ENCODE measurements at places on chromosomes 2 and 18.

GRCh38 chr2:55054106-55054875 lies 4.0 kb upstream of the RTN4 start:
- no peak for DNase-seq

- DNase-seq, result no peak
These were observed 76.9 kb downstream of the TTC21B start for GRCh38 chr2:165876712-165877111.

- DNase-seq, result no peak
These were observed 43.2 kb downstream of the ANKMY1 start for GRCh38 chr2:240514631-240515030.

GRCh38 chr2:95310216-95310615 lies 13.1 kb downstream of the KCNIP3 start:
- no peak for DNase-seq

DNA sequence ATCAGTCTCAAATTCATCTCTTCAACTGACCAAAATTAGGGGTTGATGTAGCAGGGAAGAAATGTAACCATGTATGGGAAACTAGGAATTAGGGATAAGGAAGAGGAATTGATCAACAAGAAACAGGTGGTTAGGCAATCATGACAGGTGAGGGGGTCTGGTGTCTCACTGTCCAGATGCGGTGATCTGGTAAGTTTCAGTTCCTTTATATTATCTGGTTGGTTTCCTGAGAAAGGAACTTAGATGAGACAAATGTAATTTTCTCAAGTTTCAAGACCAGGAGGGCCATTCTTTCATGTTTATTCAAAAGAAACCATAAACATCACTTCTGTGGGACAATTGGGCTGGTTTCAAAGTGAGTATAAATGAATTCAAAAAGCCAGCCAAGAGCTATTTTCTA lies 306.2 kb upstream of the KCNJ3 start:
- no peak for DNase-seq

DNA sequence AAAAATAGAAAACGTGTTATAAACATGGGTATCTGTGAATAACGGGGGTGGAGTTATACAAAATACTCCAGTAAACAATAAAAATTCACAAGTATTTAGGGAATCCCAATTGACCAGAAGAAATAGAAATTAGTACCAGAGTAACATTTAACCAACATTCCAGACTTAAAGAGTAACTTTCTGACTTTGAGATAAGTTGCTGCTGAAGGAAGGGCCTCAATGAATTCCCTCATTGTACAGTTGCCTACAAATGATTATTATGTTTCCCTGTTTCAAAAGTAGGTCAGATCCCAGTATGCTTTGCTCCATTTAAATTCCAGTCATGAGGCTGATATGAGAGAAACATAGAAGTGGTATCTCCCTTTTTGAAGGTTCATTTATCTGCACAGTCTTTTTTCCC lies 88.3 kb upstream of the KCNH7 start:
- no peak for DNase-seq

DNA sequence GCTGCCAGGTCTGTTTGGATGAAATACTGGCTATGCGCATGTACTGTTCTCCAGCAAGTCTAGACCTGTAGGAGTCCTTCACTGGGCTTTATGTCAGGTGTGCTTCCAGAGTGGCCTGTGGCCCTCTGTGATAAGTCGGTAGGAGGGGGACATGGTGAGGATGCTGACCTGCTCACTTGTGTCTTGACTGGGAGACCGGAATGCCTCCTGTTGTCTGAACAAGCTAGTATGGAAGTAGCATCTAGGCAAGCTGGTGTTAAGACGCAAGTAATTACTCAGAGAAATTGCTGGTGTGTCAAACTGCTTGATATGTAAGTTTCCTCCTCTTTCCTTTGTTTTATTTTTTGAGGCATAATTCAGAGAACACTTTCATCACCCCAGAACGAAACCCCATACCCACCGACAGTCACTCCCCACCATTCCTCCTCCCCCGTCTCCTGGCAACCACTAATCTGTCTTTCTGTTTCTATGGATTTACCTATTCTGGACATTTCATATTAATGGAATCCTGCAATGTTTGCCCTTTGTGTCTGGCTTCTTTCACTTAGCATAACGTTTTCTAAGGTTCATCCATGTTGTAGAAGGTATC lies 76.4 kb downstream of the TMEM247 start:
- no peak for DNase-seq

DNA sequence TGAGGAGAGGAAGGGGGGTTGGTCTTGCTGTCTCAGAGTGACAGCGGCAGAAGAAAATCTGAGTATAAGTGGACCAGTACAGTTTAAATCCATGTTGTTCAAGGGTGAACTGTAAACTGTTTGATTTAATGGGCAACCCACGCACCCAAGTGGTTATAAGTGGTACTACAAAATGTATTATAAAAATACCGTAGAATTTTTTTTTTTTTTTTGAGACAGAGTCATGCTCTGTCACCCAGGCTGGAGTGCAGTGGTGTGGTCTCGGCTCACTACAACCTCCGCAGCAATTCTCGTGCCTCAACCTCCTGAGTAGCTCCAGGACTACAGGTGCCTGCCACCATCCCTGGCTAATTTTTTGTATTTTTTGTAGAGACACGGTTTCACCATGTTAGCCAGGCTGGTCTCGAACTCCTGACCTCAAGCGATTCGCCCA lies 2.1 kb upstream of the CHCHD5 start:
- no peak for DNase-seq

GRCh38 chr2:102217032-102217431 lies 30.2 kb downstream of the IL1RL2 start:
- no peak for DNase-seq

- no peak for DNase-seq
These were observed 652 bp downstream of the GPC1 start for GRCh38 chr2:240435948-240436682.

- no peak for DNase-seq
These were observed 34.6 kb upstream of the B3GNT7 start for GRCh38 chr2:231360881-231361371.

DNA sequence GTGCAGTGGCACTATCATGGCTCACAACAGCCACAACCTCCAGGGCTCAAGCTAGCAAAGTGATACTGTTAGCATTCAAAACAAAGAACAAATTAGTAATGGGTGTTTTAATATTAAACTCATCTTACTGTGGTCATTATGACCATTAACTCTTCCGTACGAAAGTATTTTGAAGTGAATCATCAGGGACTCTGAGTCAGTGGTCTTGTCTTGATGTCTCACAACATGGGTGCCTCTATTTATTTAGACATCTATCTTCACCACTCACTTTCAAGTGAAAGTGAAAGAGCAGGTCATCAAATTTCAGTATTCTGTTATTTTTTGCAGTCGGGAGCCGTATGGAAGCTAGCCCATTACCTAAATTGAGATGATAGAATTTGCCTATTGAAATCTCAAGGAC lies 1118.2 kb downstream of the DPP10 start:
- no peak for DNase-seq

GRCh38 chr2:214807653-214808052 lies 1.8 kb downstream of the BARD1 start:
- DNase-seq, result no peak

GRCh38 chr18:63562284-63562683 lies 20.1 kb downstream of the SERPINB12 start:
- DNase-seq, result no peak

GRCh38 chr18:6976935-6977334 lies 140.7 kb downstream of the LAMA1 start:
- DNase-seq, result no peak

GRCh38 chr2:64914735-64915509 lies 74.3 kb upstream of the SLC1A4 start:
- no peak for DNase-seq

GRCh38 chr18:32770054-32770665 lies 2.7 kb downstream of the KLHL14 start:
- no peak for DNase-seq

- no peak for DNase-seq
These were observed 47.6 kb downstream of the HNRNPLL start for GRCh38 chr2:38554973-38555595.

DNA sequence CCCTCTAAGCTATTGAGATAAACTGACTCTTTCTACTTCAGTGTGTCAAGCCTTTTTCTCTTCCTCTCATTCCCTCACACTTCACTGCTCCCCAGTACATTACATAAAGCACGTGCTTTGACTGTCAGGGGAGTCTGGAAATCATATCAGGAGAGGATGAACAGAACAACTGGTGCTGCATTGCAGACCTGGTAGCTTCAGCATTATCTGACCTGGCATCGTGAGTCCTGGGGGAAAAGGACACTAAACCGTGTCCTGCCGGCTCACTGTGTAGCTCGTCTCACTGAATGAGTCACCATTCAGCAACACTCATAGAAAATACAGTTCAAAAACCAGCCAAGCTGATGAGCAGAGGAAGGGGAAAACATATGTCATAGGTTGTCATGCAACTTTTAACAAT lies 108.5 kb upstream of the UNC80 start:
- DNase-seq, result no peak

DNA sequence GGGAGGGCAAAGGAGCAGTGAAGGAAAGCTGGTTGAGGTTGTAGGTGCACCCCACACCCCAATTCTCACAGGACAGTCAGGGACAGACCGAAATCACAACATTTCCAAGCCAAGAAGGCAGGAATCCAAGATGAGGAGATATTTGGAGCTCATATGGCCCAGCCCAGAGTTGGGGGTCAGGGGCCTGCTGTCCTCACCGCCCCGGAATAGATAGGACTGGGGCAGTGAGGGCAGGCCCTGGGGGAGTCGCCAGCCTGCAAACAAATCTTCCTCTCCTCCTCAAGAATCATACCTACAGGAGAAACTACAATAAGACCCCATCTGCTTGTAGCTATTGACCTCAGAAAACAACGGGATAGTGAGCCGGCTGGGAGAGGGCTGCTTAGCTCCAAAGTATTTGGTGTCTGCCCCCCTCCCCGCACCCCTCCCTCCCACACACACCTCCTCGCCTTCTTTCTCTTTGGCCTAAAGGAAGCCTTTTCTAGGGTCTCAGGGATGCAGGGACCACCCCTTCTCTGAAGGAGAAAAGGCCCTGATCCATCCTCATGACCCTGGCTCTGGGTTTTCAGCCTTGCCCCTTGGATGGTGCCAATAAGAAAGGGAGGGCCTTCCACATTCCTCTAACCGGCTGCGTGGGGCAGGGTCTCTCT lies 3.8 kb downstream of the EN1 start:
- DNase-seq, result no peak

DNA sequence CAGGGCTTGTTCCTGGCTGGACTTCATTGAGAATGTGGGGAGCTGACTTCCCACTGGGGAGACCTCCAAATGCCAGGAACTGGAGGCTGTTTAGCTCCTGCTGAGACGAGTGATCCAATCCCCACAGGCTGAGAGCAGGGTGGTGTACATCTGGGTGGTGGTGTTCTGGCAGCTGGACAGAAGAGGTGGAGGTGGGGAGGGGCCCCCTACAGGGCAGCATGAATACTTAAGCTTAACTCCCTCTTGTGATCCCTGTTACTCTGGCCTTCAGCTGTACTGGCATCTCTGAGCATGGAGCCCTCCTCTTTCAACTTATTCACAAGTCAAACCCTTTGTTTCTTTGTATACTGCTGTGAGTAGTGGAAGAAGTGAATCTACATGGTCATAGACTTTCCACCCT lies 167.8 kb upstream of the LYPD1 start:
- DNase-seq, result no peak

- DNase-seq, result no peak
These were observed 119.4 kb downstream of the PHLPP1 start for GRCh38 chr18:62834715-62835114.

- DNase-seq, result no peak
These were observed 273.5 kb downstream of the CALCRL start for GRCh38 chr2:187174582-187174981.

GRCh38 chr2:47230418-47230817 lies 75.3 kb upstream of the STPG4 start:
- DNase-seq, result peak; percentile 54

GRCh38 chr2:205766779-205767359 lies 84.6 kb downstream of the NRP2 start:
- DNase-seq, result no peak

DNA sequence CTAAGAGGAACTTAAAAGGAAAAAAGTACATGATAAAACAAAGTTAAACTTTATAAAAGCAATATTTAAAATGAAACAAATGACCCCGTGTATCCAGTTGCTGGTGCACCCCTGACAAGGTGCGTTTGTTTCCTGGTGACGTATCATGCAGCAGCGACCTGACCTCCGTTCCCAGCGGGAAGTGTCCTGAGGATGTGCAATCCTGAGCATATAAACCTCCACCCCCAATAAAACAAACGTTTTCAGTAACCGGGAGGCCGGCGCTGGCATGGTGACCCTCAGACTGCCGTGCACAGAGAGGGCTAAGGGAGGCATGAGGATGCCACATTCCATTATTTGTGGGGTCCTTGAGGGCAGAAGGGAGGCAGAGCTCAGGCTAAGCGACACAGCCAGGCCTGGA lies 14.8 kb downstream of the SLC66A2 start:
- DNase-seq, result no peak

- DNase-seq, result no peak
These were observed 152.8 kb upstream of the STK17B start for GRCh38 chr2:196324211-196324610.

DNA sequence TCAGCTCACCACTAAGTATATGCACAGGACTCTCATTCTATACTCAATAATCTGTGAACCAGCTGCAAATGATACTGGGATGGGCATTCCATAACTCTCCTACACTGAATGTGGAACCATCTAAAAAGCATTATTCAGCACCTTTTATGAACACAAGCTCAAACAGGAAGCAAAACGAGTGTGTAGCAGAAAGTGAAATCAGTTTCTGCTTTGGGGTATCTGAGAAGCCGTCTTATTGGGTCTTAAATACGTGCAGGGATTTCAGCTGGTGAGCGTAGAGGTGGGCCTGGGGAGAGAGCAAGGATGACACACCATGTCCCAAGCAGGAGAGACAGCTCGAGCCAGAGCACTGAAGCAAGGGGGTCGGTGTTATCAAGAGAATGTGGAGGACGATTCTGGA lies 120.0 kb upstream of the TTN start:
- DNase-seq, result no peak

DNA sequence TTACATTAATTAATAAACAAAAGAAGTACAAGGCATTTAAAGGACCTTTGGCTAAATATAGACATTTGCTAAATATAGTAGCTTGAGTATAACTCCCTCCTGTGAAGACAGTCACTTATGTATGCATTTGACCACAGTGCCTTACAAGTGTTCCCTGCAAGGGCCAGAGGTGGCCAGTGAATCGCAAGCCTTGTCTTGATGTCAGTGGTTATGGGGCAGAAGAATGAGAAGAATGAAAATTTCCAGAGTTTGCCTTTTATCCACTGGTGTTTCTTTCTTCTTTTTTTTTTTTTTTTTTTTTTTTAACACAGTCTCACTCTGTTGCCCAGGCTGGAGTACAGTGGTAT lies 1.8 kb downstream of the LRRFIP1 start:
- no peak for DNase-seq

- no peak for DNase-seq
These were observed 308.6 kb upstream of the TNP1 start for GRCh38 chr2:217168496-217168895.

DNA sequence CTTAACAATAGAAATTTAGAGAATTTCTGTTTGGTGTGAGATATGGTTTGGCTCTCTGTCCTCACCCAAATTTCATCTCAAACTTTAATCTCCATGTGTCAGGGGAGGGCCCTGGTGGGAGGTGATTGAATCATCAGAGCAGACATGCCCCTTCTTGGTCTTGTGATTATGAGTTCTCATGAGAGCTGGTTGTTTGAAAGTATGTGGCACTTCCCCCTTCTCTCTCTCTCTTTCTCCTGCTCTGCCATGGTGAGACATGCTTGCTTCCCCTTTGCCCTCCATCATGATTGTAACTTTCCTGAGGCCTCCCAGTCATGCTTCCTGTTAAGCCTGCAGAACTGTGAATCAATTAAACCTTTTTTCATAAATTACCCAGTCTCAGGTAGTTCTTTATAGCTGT lies 524.7 kb upstream of the ACVR2A start:
- DNase-seq, result no peak
